ENCODE measurements at places on chromosomes 2 and 18. TPM values are rescaled to one million over a fixed set of nuclear protein-coding genes. Genes with fewer than 3 reads are reported as not detected.

DNA sequence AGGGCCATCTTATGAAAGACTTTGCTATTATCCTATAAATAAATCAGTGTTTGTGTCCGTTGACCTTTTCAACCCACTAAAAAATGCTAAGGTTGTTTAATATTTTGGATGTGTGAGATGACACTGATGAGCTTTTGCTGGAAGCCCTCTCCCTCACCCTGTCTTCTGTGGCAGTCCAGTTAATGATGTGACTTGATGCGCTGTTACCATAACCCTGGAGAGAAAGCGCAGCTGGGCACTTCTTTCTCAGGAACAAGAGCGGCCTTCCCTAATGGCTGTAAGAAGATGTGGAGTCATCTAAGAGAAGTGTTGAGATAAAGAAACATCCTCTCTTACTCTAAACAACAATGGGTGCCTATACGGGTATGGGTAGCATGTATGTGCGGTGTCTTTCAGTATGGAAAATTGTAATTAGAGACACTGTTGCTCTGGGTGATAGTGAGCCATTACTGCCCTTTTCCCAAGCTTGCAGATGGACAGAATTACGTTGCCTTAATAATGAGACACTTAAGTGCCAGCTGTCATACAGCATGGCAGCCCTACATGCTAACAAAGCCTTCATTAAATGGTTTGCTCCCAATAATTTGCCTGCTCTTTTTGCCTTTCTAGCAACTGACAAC is 165.6 kb upstream of the NABP1 start:
- no peak for DNase-seq
- H3K27ac ChIP-seq: no peak overlapping the region
- H3K36me3 ChIP-seq: no peaks in the 10 kb centered on the region
- no peak overlapping the region for H3K4me3 ChIP-seq
- H3K4me1 ChIP-seq: no peaks in the 10 kb centered on the region

GRCh38 chr2:54321047-54321446 is 65.0 kb upstream of the TSPYL6 start:
- no peak overlapping the region for H3K27ac ChIP-seq
- no peak overlapping the region for H3K4me3 ChIP-seq
- H3K27me3 ChIP-seq: no peaks in the 10 kb centered on the region
- DNase-seq: no peak
- H3K36me3 ChIP-seq: no peaks in the 10 kb centered on the region

Gene CAVIN2
- total RNA-seq: 37.3 TPM

Gene ABCG5
- total RNA-seq: not detected

GRCh38 chr18:54052259-54052658 is 172.2 kb downstream of the MBD2 start:
- H3K27me3 ChIP-seq: no peaks in the 10 kb centered on the region
- H3K4me1 ChIP-seq: no peaks in the 10 kb centered on the region
- DNase-seq: no peak
- no peak overlapping the region for H3K27ac ChIP-seq
- no peak overlapping the region for H3K4me3 ChIP-seq
- H3K36me3 ChIP-seq: no peaks in the 10 kb centered on the region

- H3K4me1 ChIP-seq: no peaks in the 10 kb centered on the region
- no peak overlapping the region for H3K27ac ChIP-seq
- H3K36me3 ChIP-seq: no peaks in the 10 kb centered on the region
- H3K4me3 ChIP-seq: no peak overlapping the region
- H3K27me3 ChIP-seq: no peaks in the 10 kb centered on the region
- DNase-seq: no peak
These were observed 91.9 kb upstream of the TPO start for GRCh38 chr2:1321321-1321720.

GRCh38 chr18:23142251-23142929 is 7.1 kb downstream of the CABLES1 start:
- no peak for DNase-seq
- no peaks in the 10 kb centered on the region for H3K36me3 ChIP-seq
- peak overlapping the region; percentile 67 for H3K27ac ChIP-seq
- no peak overlapping the region for H3K4me3 ChIP-seq
- H3K27me3 ChIP-seq: no peaks in the 10 kb centered on the region

GRCh38 chr2:176079285-176079830 is 4.4 kb downstream of the EVX2 start:
- H3K27me3 ChIP-seq: peaks cover 76% of the 10 kb centered on the region
- H3K4me1 ChIP-seq: no peaks in the 10 kb centered on the region
- H3K4me3 ChIP-seq: no peak overlapping the region
- no peak overlapping the region for H3K27ac ChIP-seq
- no peaks in the 10 kb centered on the region for H3K36me3 ChIP-seq
- DNase-seq: no peak

GRCh38 chr18:34729264-34729663 is 19.2 kb downstream of the DTNA start:
- H3K4me3 ChIP-seq: no peak overlapping the region
- DNase-seq: no peak
- H3K4me1 ChIP-seq: no peaks in the 10 kb centered on the region
- no peaks in the 10 kb centered on the region for H3K27me3 ChIP-seq
- H3K27ac ChIP-seq: peak overlapping the region; percentile 71

- peak overlapping the region; percentile 76 for H3K27ac ChIP-seq
- no peak overlapping the region for H3K4me3 ChIP-seq
- no peaks in the 10 kb centered on the region for H3K36me3 ChIP-seq
- DNase-seq: no peak
These were observed 110.3 kb upstream of the PKDCC start for GRCh38 chr2:41937464-41937906.

Gene RGPD4
- 0.34 TPM for total RNA-seq

All from uterus (tissue), 4 donors.